Neural progenitor cell (in vitro differentiated cells): ENCODE measurements at places on chromosomes 16 and 17.

GRCh38 chr17:2990396-2990795 lies 73.0 kb downstream of the OR1D5 start:
- no peak for DNase-seq

DNA sequence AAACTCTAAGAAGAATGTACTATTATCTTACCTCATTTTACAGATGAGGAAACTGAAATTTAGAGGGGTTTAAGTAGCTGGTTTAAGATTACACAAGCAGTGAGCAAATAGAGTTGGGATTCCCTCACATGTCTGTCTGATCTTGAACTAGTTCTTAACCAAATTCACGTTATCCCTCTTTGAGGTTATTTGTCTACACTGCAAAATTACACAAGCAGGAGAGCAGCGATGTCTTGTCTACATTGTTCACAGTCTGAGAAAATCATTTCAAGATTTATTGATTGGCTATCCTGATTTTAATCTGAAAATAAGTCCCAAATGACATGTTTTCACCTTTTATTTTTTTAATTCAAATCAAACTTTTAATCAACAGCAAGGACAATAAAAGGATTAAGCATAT lies 56.9 kb downstream of the SOX9 start:
- DNase-seq = no peak

- no peak for DNase-seq
Measured at GRCh38 chr17:7563115-7563869, 1.6 kb downstream of the SENP3 start.

DNA sequence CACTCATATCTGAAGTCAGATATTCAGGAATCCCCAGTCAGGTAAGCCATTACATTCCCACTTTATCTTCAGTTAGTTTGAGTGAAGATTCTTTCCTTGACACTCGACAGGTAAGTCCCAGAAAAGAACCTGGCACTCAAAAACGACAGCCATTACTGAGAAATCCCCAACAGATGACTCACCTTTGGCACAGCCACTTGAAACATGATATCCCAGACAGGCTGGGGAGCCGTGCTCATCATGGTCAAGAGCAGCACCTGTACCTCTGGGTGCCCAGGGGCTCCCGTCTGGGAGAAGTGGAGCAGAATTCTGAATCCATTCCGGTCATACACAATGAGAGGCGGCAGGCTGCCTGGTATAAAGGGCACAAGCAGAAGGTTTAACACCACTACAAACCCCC lies 16.8 kb upstream of the COG7 start:
- DNase-seq = no peak

DNA sequence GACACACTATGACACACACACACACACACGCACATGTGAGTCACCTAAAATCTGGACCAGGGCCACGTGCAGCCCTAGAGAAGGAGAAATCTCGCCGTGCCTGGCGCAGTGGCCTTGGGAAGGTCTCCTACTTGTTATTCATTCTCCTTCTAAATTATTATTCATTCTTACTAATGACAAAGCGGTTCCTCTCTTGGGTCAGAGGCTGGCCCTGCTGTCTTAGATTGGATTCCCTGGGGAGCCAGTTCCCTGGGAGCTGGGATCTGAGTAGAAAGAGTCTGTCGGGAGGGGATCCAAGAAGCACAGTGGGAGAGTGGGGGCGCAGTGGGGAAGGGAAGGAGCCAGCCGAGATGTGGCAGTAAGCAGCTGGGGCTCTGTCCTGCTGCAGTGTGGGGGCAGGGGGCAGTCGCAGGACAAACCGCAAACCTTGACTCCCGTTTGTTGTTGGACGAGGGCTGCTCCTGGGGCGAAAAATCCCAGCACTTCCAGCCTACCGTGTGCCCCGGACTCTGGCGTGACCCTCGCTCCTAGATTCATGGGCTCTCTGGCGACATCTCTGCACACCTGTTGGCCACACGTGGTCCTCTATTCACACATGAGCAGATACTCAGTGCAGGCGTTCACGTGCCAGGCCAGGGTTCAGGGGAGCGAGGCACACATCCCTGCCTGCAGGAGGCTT lies 18.7 kb upstream of the JPH3 start:
- DNase-seq = no peak

DNA sequence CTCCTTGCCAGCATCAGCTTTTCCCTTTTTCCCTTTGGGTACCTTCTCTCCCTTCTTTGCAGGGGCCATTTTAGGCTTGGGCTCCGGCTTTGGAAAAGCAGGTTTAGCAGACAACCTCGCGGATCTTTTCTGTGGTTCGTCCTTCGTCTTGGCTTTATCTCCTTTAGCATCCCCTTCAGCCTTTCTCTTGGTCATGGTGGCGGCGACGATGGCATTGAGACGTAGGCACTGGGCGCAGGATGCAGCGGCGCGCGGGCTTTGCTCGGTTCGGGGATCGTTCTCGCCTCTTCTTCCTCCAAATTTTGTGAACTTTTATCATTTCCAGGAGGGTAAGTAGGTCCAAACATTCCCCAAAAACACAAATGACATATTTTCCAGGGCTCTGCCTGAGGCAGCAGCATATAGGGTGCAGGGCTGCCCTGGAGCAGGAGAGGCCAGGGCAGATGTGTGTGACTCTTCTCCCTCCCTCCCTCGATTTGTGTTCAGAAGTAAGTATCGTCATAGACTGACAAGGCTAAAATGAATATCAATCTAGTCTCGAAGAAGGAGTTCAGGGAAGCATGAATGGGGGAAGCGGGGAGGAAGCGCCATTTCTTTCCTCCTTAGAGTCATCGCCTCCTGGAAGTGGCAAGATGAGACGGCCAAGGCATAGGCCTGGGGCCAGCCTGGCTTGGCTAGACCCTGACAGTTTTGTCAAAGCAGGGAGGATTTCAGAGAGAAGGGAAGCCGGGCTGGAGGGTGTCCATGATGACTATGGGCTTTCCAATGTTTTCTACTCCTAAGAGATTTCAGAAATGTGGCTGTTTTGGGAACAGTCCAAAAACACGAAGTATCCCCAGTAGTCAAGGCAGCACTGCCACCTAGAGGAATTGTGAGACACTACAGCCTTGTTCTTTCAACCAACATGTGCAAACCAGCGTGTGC lies 13.2 kb downstream of the CHCT1 start:
- peak; percentile 80 for DNase-seq

GRCh38 chr17:77564278-77564920 lies 394.1 kb upstream of the TNRC6C start:
- DNase-seq = no peak

DNA sequence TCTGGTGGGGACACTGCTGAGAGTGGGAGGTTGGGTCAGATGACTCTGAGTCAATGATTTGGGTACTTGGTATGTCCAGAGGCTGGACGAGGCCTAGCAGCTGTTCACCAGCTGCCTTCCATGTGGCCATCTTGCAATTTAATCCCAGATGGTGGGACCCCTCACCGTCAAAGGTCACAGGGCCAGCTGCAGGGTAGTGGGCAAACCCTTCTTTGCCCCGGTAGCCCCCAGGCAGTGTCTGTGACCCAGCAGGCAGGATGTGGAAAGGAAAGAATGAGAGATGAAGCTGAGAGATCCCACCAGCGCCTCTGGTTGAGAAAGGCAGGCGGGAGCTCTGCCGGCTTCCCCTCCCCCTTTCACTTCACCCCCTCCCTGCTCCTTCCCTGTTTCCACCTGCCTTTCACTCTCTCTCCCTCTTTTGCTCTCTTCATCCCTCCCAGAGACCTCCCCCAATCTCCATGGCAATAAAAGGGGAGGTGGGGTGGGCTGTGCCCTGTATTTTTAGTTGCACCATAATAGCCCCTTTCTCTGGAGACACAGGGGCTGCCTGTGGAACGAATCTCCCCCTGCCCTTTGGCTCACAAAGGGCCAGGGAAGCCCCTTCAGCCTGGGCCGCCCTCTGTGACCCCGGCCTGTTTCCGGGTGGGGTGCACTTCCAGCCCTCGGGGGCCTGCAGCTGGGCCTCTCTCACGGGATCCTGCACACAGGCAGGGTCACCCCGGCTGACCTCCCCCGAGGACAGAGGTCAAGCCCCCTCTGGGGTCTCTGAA lies 20.2 kb downstream of the CDK5RAP3 start:
- DNase-seq = peak; percentile 89
